ENCODE measurements at places on chromosomes 3 and 15. TPM values are rescaled to one million over a fixed set of nuclear protein-coding genes. Genes with fewer than 3 reads are reported as not detected.

Gene SAMMSON
- not detected for total RNA-seq

Gene FSTL1
- 503 TPM for total RNA-seq

Gene PLCB2
- total RNA-seq: 13.5 TPM

Gene GOLGA6L24
- not detected for total RNA-seq

Gene ST8SIA2
- 0.31 TPM for total RNA-seq

Gene NMNAT3
- 13.0 TPM for total RNA-seq

Gene PPCDC
- total RNA-seq: 5.9 TPM

Gene GRK7
- not detected for total RNA-seq

DNA sequence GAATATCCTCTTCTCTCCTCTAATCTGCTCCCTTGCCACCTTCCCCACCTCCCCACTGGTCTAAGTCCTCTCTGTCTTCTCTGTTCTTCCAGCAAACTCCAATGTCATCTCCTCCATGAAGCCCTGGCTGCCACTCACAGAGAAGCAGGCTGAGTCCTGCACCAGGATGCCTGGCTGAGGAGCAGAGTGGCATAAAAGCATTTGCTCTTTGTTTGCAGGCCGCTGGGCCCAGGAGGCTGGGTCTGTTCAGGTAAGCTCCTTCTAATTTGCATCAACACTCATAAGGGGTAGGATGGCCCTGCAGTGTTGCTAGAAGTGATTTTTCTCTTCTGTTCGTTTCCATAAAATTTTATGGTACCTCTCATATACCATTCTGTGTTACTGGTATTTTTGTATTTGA lies 43.2 kb upstream of the KLHL25 start:
- DNase-seq: no peak

- DNase-seq: no peak
Measured at GRCh38 chr3:19526071-19526470, 377.8 kb downstream of the KCNH8 start.

DNA sequence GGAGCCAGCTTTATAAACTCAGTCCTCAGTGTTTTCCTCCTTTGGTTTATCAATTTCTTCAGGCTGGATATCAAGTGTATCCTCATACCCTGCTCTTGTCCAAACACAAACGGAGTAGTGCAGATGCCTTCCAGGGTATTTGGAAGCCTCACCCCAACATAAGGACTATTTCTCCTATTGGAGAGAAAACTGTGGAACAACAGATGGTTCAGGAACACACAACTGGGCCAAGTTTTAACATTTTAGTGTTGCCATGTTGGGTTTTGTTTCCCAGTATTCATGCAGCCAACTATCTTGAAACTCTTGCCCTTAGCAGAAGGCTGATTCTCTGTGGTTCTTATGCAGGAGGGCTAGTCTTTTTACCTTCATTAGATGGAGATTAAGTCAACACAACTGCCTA lies 398.1 kb downstream of the GABRB3 start:
- DNase-seq: no peak

- no peak for DNase-seq
Measured at GRCh38 chr3:76942101-76942500, 97.8 kb upstream of the ROBO2 start.

GRCh38 chr15:101025896-101026631 lies 106.9 kb downstream of the LRRK1 start:
- DNase-seq: no peak

GRCh38 chr15:48283396-48284145 lies 47.7 kb upstream of the DUT start:
- no peak for DNase-seq

GRCh38 chr3:156630081-156630772 lies 44.2 kb upstream of the TIPARP start:
- DNase-seq: no peak

DNA sequence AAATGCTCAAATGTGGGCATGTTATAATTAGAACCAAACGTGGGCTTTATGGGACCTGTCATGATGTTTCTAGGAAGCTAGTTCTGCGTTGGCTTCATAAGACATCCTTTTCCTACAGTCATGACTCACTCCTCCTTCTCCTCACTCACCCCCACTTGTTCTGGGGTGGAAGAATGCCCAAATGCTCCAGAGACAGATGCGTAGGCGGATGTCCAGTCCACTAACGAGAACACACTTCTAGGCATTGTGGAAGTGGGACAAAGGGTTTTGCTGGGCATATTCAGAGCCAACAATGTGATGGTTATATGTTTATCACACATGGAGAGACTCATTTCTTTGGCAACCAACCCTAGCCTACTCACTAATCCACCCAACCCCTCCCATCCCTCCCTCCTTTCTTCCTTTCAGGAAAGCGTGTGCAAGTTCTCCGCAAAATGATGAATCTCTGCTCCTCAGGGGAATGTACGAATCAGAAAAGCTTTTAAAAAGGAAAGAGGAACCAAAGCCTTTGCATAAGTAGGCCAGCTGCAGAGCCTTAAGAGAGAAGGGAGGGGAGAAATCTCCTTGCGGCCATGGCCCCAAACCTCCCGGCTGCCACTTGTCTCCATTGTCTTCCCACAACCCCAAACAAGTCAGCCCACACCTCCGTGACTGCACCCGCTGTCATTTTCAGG lies 123.0 kb upstream of the SPRED1 start:
- peak; percentile 79 for DNase-seq

DNA sequence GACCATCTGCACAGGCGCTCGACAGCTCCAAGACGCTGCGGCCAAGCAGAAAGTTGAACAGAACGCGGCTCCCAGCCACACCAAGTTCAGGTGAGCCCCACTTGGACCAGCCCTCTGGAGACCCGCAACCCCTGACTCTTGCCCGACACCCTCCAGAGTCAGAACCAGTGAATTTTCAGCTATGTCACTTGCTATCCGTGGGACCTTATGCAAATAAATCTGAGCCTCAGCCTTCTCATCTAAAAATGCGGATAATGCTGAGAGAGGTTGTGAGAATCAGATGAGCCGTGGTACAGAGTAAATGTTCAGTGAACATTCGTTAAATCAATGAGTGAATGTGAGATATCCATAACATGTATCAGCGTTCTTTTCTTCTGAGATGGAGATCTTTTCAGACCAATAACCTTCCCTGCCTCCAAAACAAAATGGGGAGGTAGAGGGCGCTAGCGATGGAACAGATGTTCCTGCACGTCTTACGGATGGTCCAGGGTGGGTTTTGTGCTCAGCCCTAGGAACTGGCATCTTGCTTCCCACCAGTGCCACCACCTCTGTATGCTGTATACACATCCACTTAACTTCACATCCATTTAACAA lies 524 bp downstream of the MRPS11 start:
- no peak for DNase-seq

- no peak for DNase-seq
Measured at GRCh38 chr15:66124651-66125050, 128.9 kb downstream of the MEGF11 start.

DNA sequence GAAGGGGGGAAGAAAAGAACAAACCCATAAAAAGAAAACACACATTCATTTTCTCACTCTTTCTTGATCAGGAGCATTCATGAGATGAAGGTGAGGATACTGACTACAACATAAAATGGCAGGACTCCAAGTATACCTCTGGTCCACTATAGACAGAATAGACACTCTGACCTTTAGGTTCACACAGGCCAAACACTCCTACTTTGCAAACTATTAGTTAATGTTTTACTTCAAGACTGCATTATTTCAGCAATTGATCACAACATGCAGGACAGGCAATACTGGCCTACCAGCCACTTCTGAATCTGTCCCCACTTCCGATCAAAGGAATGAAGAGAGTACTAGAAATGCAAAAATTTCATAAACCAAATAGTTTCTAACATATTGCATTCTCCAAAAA lies 47.0 kb downstream of the LRRFIP2 start:
- DNase-seq: no peak

DNA sequence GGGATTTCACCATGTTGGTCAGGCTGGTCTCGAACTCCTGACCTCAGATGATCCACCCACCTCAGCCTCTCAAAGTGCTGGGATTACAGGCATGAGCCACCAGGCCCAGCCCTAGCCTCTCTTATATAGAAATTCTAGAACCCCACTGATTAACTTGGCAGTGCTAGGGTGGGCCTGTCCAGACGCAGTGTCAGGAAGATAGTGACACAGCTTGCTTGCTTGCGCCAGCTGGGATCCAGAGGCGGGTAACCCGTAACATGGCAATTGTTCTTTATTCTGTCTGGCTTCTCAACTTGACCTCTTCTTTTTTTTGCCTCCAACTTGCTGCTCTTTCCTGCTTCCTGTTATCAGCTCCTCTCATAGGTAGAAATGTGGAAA lies 16.2 kb downstream of the CEP19 start:
- DNase-seq: no peak

GRCh38 chr15:59203008-59203407 lies 3.6 kb upstream of the LDHAL6B start:
- DNase-seq: no peak

GRCh38 chr3:16658004-16658924 lies 53.0 kb upstream of the DAZL start:
- no peak for DNase-seq

DNA sequence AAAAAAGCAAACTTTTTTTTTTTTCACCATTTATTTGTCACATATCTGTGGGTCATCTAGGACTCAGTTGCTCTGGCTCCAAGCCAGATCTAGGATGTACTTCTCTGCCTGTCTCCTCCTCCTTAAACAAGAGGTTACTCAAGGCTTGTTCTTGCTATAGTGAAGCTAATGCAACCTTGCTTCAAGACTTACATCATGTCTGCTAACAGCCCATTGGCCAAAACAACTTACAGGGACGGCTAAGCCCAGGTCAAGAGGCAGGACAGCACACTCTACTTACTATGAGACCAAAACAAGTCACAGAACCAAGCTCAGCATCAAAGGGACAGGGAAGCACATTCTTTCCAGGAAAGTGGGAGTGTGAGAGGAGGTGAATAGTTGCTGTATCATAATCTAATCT lies 123.8 kb upstream of the BNIP2 start:
- no peak for DNase-seq
